Tibial nerve (tissue), 4 donors: ENCODE measurements at places on chromosomes 11 and 22. TPM values are rescaled to one million over a fixed set of nuclear protein-coding genes. Genes with fewer than 3 reads are reported as not detected.
A peak's percentile ranks its signal among the peaks of the same experiment; 100 is the strongest.

OR5A1 gene
- total RNA-seq: not detected

YPEL1 gene
- total RNA-seq: 6.3 TPM

MISFA gene
- total RNA-seq: not detected

RHOD gene
- total RNA-seq: 25.2 TPM

TRIM48 gene
- total RNA-seq: not detected

OR51B4 gene
- 0.42 TPM for total RNA-seq

GLYATL1 gene
- not detected for total RNA-seq

CCDC188 gene
- 5.0 TPM for total RNA-seq

P2RX3 gene
- not detected for total RNA-seq

DNA sequence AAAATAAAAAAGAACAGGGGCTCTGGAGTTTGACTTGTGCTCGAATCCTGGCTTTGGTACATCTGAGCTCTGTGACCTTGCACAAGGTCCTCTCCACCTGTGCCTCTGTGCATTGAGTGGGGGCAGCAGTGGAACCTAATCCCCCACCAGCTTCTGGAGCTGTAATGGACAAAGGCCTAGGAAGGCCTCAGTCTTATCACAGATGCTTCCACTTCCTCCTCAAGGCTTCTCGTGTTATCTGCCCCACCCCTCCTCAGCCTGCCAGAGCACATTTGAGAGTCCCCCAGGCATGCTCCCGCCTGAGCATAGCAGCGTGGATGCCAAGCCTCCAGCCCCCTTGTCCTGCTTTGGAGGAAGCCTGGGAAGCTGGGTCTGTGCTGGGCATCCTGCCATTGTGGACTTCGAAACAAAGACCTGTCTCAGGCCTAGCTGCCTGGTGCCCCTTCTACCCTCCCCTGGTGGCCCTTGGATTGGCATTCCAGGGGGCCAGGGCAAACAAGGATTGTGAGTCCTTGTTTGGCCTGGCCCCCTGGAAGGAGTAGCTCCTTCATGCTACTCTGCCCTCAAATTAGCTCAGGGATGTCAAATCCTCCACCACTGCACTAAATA, 15.0 kb downstream of the SLC35E4 start:
- DNase-seq: no peak

- no peak for DNase-seq
Observed at GRCh38 chr11:63853476-63853875, 14.6 kb downstream of the MARK2 start.

GRCh38 chr11:14500181-14500651, 605 bp upstream of the COPB1 start:
- peak; percentile 35 for DNase-seq

- DNase-seq: no peak
Observed at GRCh38 chr11:29511394-29511793, 505.4 kb downstream of the KCNA4 start.

- no peak for DNase-seq
Observed at GRCh38 chr22:41501209-41501608, 32.3 kb downstream of the ACO2 start.

GRCh38 chr22:44567846-44568493, 69.9 kb upstream of the RTL6 start:
- no peak for DNase-seq

GRCh38 chr11:2202071-2202899, 30.7 kb upstream of the TH start:
- no peak for DNase-seq

DNA sequence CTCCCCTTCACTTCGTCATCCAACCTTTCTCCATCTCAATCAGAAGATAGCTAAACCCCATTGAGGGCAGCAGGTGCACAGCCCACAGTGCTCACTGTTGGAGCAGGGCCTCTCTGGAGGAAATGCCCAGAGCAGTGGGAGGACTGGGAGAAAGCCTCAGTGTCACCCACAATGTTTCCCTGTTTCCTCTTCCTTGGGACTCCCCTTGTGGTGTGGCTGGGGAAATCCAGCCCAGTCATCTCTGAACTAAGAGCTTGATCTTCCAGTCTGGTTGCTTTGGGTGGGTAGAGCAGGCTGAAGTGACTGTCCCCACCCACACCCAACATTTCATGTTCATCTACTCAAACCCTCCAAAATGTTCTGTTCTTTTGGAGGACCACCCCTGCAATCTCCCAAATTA, 29.8 kb upstream of the EED start:
- DNase-seq: no peak

DNA sequence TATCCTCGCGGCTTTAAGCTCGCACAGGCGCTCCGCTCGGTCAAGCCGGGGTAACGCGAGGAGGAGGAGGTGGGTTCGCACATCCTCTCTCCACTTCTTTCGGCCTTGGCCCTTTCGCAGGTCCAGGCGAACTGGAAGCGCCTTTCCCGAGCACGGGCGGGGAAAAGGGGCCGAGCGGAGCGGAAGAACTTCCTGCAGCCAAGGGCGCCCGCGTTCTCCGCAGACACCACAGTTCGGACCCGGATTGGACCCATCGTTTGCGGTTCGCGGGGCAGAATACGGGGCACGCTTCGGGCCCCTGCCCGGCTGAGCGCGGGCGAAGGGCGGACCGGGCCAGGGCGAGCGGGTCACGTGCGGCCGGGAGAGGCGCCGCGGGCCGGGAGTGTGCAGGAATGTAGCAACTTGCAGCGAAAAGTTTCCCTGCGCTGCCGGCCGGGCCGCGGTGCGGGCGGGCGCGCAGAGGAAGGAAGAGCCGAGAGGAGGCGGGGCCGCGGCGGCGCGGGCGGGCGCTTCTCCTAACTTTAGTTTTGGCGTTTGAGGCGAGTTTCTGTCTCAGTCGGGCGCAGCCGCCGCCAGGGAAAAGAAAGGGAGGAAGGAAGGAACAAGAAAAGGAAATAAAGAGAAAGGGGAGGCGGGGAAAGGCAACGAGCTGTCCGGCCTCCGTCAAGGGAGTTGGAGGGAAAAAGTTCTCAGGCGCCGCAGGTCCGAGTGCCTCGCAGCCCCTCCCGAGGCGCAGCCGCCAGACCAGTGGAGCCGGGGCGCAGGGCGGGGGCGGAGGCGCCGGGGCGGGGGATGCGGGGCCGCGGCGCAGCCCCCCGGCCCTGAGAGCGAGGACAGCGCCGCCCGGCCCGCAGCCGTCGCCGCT, at the start of gene YAP1:
Gene YAP1 (plus strand): TSS at position 552 of the 865 bp plus-strand sequence. CDS start 402 bp downstream, outside the sequence.
- DNase-seq: peak; percentile 80

DNA sequence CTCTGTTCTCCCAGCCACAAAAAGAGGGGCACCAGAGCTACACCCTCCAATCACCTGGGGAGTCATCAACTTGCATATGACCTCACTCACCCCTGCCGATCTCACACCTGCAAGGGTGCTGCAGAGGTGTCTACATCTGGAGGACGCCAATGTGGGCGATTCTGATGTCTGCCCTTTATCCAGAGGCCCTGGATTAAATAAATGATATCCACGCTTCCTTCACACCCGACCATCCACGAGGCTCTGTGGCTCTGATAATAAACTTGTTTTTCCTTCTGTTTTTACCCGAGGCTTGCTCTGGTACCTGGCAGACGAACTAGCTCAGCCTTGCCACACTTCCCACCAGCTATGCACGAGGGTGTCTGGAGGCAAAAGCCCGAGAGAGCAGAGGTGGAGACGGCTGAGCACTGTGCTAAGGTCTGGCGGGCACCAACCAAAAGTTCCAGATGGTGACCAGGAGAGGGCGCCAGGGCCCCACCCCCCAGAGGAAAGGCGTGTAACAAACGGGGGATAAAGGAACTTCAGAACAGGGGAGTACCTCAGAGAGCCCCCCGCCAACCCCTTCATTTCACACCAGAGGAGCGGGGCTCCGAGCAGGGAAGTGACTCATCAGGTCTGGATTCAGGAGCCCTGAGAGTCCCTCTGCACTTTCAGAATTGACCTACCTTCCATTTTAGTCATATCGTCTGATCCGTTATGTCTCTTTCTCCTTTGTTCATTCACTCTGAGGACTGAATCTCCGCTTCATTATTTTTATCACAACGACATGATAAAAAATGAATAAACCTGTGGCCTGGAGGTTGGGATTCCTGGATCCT, 13.5 kb downstream of the SCN3B start:
- DNase-seq: no peak

- DNase-seq: no peak
Observed at GRCh38 chr11:107271425-107271824, 186.2 kb downstream of the CWF19L2 start.

DNA sequence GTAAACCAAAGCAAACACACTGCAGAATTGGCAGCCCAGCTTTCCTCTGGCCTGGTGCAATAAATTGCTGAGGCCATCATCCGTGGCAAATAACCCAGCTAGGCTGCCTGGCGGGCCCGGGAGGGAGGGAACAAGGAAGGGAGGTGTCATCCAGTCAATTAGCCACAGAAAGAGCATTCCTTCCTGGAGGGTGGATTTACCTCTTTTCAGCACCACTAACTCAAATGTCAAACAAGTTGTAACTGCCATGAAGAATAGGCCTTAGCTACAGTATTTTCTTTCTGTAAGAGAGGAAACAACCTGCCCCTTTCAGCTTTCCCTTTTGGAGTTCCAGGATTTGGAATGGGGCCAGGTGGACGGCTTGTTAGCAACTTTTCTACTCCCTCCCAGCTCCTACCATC, 163.8 kb upstream of the BDNF start:
- no peak for DNase-seq

DNA sequence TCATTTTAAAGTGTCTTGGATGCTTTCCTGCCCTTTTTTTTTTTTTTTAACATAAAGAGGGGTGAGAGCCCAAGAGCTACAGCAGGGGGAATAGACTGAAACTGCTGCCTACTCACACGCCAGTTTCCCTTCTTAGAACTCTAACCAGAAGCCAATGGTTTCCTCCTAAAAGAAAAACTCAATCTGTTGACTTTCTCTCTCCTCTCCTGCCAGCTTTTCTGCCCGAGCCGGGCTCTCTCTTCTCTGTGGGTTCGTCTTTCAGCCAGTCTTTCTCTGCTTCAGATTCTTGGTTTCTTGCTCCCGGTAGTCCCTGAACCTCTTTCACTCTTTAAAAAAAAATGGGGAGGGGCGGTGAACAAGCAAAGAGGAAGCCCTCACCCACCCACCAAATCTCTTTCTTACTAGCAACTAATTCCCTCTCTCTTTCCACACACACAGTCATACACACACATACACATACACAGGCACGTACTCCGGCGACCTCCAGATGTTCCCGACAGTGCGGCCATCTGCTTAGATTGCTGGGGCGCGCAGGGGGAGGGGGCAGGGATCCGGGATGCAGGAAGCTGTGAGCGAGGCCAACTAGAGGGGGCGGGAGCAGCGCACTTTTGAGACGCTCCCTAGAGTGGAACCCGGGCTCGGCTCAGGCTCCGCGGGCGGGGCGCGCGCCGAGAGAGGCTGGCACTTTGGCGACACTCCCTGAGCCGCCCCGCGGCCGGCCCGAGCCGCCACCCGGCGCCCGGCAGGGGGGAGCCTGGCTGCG, 444 bp upstream of the TSKU start:
- peak; percentile 88 for DNase-seq

- no peak for DNase-seq
Observed at GRCh38 chr22:39773976-39774539, 119.5 kb downstream of the ENTHD1 start.

DNA sequence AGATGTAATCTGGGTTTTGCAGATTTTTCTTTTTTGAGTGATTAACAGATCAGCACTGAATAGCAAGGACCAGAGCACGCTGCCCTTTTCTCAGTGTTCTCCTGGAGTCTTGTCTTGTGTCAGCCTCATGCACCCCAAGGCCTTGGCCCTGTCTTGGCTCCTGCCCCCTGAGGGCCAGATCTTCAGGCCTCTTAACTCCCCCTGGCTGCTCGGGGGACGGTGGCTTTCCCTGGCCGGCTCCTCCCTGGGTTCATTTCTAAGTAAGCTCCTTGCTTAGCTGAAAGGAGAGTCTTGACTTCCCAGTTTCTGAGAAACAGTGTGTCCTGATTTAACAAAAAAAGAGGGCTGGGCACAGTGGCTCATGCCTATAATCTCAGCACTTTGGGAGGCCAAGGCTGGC, 1139.3 kb downstream of the BRD1 start:
- no peak for DNase-seq

DNA sequence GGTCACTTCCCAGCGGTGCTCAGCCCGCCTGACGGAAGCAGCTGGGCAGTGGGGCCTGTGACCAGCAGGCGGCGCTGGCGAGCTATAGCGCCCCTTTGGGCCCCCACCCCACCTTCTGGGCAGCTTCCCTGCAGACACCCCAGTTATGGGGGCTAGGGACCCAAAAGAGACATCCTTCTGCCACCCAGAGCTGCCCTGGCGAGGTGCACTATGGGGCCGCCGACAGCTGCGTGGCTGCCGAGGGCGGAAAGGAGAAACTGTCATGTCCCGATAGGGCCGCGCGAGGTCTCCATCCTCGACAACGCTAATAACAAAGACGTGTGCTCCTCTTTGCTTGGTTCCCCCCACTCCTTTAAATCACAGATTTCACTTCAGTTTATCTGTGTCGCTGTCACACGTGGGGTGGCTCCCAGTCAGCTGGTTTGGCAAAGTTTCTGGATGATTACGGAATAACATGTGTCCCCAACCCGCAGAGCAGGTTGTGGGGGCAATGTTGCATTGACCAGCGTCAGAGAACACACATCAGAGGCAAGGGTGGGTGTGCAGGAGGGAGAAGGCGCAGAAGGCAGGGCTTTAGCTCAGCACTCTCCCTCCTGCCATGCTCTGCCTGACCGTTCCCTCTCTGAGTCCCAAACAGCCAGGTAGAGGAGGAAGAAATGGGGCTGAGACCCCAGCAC, 673 bp upstream of the MYO7A start:
- peak; percentile 33 for DNase-seq

GRCh38 chr11:13101644-13102512, 92.8 kb downstream of the RASSF10 start:
- no peak for DNase-seq

DNA sequence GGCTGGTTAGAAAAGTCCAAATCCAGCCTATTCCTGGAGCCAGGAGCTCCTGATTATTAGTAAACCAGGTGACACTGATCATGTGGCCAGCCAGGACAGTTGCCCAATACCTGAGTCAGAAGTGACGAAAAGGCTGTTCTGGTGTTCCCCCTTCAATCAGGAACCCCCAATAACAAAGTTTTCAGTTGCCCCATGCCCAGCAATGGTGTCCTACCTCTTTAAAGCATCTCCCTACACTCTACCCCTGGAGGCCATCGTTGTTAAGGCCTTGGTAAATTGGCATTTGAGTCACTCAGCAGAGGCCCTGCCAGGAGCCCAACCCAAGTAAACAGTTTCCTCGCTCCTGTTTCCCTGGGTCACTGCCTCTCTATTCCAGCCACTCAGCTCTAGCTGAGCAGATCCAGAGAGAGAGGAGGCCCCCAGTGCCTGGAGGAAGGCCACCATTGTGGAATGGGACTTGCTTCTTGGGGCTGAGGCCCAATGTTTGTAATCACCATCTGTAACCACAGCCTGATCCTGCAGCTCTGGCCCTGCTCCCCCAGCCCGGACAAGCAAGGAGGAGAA, 25.0 kb downstream of the ARHGAP1 start:
- peak; percentile 88 for DNase-seq
